Effector CD8-positive, alpha-beta T cell (primary cell): ENCODE measurements at places on chromosomes 7 and 10.

GRCh38 chr7:122269241-122269640 is 35.3 kb downstream of the FEZF1 start:
- DNase-seq, result no peak

DNA sequence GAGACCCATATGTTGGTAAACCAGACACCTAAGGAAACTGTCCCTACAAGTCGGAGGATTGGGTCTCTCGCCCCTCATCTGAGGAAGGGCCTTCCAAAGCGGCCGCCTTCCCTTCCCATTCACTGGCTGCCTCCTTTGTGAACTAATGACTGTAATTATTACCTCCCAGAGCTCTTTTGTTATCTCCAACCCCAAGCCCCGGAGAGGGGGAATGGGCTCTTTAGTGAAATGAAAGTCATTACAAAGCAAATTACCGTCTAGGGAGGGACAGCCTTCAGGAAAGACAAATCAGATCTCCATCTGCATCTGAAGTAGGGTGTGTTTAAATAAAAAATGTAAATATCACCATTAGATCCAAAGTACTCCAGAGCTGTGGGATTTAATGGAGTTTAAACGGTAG is 2.6 kb upstream of the GAD2 start:
- no peak for DNase-seq

DNA sequence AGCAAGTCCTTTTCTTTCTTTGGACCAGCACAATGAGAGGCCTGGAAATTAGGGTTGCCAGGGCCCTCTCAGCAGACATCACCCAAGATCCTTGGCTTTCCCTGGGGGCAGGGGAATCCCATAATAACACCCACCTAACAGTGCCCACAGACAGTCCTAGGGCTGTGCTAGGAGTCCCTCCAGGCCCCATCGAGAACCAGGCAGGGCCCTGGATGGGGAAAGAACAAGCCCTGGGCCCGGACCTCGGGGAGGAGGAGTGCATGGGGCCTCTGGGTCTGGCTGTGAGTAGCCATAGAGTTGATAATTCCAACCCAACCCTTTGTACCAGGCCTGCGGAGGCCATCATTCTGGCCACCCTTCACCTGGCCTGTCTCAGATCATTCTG is 201.2 kb upstream of the ZMIZ1 start:
- no peak for DNase-seq

DNA sequence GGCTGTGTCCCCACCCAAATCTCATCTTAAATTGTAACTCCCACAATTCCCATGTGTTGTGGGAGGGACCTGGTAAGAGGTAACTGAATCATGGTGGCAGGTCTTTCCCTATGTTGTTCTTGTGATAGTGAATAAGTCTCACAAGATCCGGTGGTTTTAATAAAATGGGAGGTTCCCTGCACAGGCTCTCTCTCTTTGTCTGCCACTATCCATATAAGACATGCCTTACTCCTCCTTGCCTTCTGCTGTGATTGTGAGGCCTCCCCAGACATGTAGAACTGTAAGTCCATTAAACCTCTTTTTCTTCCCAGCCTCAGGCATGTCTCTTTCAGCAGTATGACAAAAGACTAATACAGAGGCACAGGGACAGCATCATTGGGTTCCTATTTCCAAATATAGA is 381.2 kb downstream of the SFMBT2 start:
- no peak for DNase-seq

GRCh38 chr7:129391546-129392171 is 42.6 kb upstream of the STRIP2 start:
- no peak for DNase-seq

- no peak for DNase-seq
Observed at GRCh38 chr7:28989211-28989980, 31.3 kb upstream of the TRIL start.

DNA sequence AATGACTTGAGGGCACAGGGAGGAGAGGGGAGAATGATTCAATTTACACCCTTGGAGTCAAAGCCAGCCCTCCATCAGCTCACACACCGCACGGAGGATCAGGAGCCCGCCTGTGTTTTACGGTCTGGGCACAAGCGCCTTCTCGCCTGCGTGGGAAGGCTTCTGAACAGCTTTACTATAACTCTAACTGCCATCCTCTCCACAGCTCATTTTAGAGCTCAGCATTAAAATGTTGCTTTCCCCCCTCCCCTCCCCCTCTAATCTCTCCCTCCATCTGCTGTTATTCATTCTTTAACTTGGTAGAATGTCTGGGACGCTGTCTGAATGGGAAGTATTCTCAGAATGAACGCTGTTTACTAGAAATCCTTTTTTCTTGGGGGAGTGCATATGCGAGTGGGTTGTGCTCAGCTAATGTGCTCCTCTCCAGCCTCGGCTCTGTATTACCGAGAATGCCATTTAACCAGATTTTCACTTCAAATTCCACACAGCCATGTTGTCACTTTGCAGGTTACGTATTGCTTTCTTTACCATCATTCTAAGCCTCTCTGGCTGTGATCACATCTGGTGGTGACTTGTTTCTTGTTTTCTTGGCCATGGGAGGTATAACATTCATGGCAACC is 140.1 kb downstream of the GFRA1 start:
- DNase-seq, result no peak

- no peak for DNase-seq
Observed at GRCh38 chr7:504221-505111, 15.2 kb downstream of the PDGFA start.

DNA sequence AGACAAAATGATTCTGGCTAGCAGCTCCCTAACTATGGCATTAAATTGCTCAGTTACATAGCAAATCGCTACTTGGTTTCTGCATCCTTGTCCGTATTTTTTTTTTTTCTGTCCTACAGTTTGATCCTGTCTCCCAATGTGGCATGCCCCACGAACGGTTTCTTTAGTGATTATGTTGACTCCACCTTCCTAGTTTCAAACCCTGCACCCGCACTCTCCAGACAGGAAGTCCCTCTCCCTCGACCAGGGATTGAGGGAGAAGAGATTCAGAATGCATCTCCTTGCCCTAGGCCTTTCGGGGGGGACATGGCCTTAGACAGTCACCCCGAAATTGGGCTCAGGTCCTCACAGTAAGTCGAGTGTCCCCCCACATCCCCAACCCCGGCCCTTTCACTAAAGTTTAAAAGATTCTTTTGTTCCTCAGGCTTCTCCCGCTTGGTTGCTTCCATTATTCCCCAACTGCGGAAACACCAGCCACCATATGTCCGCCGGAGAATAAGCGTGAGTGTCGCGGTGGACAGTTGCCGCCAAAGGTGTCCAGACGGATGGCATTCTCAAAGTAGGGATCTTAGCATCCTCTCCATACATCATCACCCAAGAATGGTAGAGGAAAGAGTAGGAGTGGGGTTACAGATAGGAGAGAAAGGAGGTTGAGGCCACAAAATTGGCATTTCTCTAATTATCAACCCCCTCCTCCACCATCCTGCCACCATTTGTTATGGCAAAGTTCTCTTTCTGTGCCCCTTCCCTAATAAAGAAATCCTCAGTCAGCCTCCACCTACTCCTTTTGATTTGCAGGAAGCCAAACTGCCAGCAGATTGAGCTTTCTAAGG is 7.3 kb downstream of the EVX1 start:
- no peak for DNase-seq

DNA sequence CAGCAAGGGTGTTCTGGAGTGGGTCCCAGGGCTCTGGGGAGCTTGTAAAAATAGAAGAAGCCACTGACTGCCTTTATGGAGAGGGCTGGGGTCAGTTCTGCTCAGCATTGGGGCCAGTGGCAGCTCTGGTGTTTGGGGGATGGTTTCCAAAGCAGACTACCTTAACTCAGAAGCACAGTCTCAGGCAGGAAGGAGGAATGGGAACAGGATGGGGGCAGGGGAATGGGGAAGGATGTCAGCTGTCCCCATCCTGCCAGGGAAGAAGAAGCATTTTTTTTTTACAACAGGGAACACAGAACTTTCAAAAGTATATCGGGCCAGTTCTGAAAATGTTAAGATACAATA is 28.8 kb downstream of the TSPAN15 start:
- DNase-seq, result no peak

DNA sequence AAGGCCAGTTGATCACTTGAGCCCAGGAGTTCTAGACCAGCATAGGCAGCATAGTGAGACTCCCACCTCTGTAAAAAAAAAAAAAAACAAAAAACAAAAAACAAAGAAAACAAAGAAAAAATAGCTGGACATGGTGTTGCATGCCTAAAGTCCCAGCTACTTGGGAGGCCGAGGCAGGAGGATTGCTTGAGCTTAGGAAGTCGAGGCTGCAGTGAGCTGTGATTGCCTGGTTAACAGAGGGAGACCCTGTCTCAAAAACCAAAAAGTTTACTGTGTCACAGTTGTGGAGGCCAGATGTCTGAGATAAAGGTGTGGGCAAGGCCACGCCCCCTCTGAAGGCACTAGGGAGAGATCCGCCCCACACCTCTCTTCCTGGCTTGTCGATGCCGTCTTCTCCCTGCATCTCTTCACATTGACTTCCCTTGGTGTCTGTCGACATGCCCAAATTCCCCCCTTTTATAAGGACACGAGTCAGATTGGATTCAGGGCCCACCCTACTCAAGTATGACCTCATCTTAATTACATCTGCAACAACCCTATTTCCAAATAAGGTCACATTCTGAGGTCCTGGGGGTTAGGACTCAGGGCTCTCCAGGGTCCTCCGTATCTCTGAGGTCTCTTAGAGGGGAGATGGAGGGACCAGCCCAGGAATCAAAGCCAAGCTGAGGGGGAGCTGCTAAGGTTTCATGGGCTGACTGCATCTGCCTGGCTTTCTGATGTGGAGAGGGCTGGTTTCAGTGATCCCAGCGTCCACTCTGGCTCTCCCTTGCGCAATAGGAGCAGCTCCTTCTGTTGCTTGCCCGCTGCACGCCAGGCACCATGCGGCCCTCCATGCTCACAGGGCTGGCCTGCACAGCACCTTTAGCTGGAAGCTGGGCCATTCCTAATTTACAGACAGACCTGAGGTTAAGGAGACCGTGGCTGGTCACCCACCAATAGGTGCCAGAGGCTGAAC is 23.1 kb downstream of the AGAP3 start:
- DNase-seq, result no peak

GRCh38 chr10:124562425-124563060 is 100.9 kb downstream of the LHPP start:
- DNase-seq, result no peak

- no peak for DNase-seq
Observed at GRCh38 chr7:94420328-94420727, 25.6 kb downstream of the COL1A2 start.

- DNase-seq, result no peak
Observed at GRCh38 chr7:140998715-140999114, 16.0 kb downstream of the MRPS33 start.

DNA sequence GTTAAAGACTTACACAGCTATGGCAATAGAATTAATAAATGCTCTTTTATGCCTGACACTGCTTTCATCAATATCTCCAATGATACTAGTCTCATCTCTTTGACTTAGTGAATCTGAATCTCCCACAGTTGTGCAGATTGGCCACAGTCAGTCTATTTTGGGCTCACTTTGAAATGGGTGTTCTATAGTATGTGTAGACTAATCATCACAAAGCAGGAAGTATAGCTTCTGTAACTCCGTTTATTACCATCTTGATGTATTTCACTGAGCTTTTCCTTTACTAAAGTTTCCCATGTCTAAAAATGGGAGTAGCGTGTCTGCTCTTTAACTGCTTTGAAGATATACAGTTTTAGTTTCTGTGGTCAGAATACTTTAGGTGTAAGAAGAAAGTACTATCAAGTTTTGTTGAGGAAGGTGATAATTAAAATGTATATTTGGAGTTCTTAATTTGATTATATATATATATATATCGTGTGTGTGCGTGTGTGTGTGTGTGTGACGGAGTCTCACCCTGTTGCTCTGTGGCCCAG is 70.1 kb downstream of the ST7 start:
- DNase-seq, result no peak

DNA sequence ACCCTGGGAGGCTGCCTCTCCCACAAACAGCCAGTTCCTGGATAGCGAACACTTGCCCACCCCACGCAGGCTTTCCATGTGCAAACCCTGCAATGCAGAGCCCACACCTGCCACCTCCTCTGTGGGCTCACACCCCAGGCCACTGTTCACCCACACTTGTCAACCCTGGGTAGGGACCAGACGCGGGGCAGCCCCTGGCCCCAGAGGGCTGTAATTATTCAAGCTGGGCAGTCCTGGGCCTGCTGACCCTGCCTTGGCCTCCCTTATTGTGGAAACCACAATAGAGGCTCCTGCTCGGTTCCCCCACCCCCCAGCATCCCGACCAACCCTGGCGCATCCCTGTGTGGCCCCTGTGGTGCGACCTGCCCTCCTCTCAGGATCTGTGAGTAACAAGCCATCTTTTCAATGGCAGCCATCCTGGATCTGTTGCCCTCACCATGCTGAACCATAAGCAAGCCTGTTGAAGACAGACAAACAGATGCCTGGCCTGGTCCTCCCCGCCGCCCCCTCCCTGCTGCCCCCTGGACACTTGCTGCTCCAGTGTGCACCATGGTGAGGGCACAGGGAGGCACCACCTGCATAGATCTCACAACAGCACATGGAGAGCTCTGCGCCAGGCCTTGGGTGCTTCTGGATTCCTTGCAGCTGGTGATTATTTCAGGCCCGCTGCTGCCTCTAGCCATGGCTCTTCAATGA is 15.8 kb upstream of the UBE3C start:
- DNase-seq, result no peak

DNA sequence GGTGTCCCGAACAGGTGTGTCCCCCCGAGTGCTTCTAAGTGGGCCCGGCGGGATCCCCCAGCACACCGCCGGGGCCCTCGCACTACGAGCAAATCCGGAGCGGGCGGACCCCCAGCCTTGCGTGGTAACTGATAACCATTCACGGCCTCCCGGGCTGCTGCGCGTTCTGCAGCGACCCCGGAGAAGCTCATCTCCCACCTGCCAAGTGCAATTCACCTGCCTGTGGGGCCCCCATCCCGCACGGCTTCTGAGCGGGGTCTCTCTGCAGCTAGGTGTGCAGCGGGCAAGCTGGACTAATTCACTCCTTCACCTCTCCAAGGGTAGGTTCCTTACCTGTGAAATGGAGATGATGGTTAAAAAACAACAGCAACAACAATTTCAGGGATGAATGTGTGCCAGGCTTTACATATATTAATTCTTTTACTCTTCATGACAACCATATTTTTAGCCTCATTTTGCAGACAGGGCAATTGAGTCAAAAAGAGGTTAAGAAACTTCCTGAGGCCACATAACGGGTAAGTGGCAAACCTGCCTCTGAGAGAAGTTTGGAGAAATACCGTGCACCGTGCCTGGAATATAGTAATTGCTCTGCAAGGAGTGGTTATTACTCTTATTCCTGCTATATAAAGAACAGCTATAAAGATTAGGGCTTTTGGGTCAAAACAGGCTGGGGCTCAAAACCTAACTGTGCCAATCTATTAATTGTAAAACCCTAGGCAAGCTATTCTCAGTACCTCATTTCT is 652 bp upstream of the PODXL start:
- DNase-seq, result no peak

GRCh38 chr10:74025380-74025978 is 27.6 kb downstream of the VCL start:
- DNase-seq, result no peak

- DNase-seq, result no peak
Observed at GRCh38 chr7:140689199-140690152, 7.0 kb upstream of the NDUFB2 start.

DNA sequence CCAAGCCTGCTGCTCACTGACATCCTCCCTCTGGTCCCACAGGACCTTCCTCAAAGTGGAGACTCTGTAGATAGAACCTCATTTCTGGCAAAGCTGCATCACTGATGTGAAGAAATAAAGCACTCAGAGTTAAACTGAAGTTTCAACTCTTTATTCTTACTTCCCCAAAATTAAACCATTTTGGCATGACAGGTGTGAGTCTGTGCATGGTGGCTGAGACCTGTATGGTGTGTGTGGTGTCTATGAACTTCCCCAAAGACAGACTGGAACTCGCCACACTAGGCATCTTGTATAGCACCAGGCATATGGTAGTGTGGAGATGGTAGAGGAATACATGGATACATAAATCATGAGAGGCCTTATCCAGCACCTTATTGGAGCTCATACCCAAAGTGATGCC is 6.6 kb upstream of the WDFY4 start:
- DNase-seq, result no peak
